ENCODE measurements at places on chromosomes 4 and X.
A peak's percentile ranks its signal among the peaks of the same experiment; 100 is the strongest.

GRCh38 chr4:25012655-25013054 is 18.1 kb downstream of the LGI2 start:
- DNase-seq: no peak

DNA sequence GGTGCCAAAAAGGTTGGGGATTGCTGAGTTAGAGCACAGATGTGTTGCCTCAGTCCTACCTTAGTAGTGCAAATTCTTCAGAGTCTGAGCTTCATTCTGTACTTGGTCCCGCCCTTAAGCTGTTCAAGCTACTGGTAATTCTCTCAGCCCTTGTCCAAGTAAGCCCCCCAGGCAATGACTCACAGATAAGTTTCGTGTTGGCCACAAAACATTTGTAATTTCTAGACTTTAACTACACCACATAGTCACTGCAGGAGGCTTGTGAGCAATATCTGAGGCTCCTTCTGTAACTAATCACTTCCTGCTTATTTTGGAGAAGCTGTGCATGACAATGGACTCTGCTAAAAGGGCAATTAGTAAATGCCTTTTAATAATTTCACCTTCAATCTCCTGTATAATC is 1420.5 kb downstream of the PCDH7 start:
- peak; percentile 82 for DNase-seq

- no peak for DNase-seq
Observed at GRCh38 chr4:24044610-24045589, 155.1 kb upstream of the PPARGC1A start.

GRCh38 chrX:53319614-53320542 is 38.5 kb upstream of the IQSEC2 start:
- no peak for DNase-seq

DNA sequence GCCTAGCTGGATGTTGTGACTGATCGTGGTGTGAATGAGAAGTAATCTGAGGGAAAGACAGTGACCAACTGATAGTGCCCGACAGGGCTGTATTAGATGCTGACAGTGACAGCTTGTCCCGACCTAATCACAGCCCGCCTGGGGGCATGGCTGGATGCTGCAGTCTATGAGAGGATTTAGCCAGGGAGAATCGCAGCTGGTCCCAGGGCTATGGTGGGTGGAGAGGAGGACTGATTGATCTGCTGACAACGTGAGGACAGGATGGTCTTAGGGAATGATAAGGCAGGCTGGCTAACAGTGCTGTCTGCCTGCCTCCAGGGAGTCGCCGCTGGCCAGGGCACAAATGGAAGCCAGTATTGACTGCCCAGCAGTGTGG is 621 bp upstream of the SUV39H1 start:
- DNase-seq: no peak

DNA sequence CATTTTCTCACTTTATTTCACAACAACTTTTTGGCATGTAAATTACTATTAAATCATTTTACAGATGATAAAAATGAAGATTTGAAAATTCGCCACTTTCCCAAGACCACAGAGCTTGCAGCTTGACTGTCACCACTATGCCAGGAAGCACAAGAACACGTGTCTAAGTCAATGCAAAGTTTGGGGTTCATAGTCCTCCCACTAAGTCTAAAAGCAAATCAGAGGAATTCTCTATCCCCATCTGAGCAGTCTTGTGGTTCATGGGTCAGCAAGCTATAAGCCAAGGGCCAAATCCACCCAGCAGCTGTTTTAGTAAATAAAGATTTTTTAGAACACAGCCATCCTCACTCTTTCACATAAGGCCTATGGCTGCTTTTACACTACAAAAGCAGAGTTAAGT is 833.3 kb upstream of the INTU start:
- no peak for DNase-seq

Data from brain microvascular endothelial cell (primary cell).